ENCODE measurements at places on chromosomes 11 and 22.

GRCh38 chr11:19751055-19751454, 38.4 kb downstream of the NAV2 start:
- DNase-seq, result no peak

DNA sequence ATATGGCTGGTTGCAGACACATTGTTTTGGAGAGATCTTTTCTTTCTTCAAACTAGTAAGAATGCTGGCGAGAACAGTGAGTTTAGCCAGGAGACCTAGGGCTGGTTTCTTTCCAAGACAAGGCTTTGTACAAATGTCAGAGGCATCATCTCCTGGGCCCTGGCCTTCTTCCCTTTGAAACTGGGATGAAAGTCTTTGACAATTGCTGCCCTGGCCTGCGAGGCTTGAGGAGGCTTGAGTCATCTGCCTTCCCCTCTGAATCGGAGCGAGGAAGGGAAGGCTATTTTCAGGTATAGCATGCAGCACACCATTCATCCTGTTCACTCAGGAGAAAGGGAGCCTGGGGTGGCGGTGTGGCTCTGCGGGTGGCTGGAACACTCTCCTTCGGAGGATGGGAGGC, 21.5 kb upstream of the PARVG start:
- no peak for DNase-seq

- DNase-seq, result no peak
These were observed 18.8 kb downstream of the PANX1 start for GRCh38 chr11:94147433-94147845.

GRCh38 chr11:73193251-73194033, 24.6 kb upstream of the P2RY2 start:
- no peak for DNase-seq

DNA sequence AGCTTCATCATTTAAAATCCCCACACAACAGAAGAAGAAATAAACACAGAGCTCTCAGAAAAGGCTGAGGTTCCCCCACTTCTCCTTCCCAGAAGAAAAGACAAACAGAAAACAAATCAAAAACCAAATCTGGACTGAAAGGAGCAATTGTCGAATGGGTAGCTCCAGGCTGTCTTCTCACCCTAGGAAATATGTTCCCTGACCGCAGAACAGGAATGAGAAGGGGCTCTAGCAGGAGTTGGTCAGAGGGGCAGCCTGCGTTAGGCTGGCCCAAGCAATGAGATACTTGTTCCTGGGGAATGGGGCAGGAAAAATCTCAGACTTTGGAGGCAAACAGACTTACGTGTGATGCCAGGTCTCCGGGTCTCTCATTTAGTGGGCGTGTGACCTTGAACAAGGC, 562.6 kb upstream of the CADM1 start:
- DNase-seq, result no peak

DNA sequence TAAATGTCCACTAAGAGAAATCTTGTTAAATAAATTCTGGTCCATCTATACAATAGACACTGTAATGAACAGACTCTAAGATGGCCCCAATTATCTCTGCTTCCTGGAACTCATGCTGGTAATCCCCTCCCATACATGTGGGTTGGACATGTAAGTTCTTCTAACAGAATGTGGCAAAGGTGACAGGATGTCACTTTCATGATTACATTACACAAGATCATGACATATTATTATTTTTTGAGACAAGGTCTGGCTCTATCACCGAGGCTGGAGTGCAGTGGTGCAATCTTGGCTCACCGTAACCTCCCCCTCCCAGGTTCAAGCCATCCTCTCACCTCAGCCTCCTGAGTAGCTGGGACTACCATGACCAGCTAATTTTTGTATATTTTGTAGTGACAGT, 14.6 kb upstream of the NDUFC2 start:
- no peak for DNase-seq

GRCh38 chr11:86117001-86117711, 48.3 kb upstream of the PICALM start:
- no peak for DNase-seq

GRCh38 chr11:112881461-112881860, 79.8 kb upstream of the NCAM1 start:
- no peak for DNase-seq

DNA sequence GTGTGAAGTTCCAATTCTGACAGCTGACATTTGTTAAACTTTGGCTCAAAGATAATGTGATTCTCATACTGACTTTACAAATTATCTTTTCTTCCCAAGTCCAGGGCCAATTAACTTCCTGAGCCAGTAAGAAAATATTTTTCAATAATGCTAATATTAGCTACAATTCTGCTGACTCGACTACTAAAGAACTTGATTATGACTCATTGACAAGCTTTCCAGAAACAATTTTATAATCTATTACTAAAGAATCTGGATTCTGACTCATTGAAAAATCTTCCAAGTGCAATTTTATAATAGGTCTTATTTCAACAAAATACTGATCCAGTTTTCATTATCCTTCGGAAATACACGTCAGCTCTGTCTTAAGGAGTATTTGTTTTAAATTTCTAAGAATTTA, 12.9 kb upstream of the XKR3 start:
- DNase-seq, result no peak

DNA sequence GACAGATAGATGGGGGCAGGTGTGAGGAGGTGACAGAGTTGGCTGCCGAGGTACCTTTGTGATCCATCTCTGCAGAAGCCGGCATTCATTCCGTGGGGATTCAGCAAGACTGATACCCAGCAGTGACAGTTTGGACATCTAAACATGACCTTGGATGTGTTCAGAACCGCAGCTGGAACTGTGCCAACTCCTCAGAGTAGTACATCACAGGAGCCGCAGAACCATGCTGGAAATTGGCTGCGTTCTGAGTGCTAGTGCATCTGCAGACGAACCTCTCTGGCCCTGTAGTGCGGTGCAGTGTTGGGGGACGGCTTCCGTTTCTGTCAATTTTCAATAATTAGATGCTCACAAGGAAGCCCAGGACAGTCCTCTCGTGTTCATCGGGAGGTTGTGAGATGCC, 772.1 kb downstream of the NTM start:
- no peak for DNase-seq

DNA sequence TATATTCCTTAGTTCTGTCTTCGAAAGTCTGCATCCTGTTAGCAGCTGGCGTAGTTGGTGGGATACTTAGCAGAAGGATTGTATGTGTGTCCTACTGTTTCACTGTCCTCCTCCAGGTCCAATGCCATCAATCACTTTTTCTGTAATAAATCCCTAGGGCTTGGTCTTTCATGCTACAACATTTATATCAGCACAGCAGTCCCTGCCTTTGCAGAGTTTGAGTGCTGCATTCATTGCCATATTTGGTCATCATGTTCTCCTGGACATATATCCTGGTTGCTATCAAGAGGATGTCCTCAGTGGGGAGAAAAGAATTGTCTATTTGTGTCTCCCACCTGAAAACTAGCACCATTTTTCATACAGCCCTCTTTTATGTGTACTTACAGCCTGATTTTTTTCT, 67.0 kb downstream of the OR5AK2 start:
- no peak for DNase-seq

GRCh38 chr11:40938002-40938401, 521.5 kb downstream of the LRRC4C start:
- DNase-seq, result no peak

GRCh38 chr11:68266121-68266891, 5.5 kb downstream of the C11orf24 start:
- DNase-seq, result no peak

GRCh38 chr11:65695459-65696241, 16.4 kb upstream of the KAT5 start:
- DNase-seq, result no peak

DNA sequence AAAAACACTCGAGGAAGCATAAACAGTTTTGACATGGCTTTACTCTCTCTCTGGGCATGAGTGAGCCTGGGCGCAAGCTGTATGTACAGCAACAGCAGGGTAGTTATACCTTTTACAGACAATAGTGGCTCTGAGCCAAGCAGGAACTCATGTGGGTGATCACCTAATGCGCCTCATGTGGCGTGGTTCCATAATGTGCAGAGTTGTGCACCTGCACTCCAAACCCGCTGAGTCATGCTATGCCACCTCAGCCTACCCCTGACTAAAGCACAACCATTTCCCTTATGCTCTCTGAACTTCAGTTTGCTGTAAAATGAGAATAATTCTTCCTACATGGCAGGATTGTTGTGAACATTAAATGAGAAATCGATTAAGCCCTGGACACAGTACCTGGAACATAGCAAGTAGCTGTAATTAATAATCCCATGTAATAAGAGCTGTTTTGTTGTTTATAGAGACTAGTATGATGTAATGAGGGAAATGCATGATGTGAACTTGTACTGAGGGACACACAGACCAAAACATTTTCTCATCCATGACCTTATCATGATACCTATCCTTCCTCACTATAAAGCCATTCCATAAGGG, 71.6 kb downstream of the CCDC34 start:
- no peak for DNase-seq

DNA sequence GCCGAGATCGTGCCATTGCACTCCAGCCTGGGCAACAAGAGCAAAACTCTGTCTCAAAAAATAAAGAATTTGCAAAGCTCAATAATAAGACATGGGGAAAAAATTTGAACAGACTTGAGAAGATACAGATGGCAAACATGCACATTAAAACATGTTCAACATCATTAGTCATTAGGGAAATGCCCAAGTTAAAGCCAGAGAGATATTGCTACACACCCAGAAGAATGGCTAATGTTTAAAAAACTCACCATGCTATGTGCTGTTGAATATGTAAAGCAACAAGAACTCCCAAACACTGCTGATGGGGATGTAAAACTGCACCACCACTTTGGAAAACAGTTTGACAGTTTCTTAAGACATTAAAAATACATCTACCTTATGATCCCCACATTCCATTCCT, 12.6 kb downstream of the LRRC75B start:
- no peak for DNase-seq

DNA sequence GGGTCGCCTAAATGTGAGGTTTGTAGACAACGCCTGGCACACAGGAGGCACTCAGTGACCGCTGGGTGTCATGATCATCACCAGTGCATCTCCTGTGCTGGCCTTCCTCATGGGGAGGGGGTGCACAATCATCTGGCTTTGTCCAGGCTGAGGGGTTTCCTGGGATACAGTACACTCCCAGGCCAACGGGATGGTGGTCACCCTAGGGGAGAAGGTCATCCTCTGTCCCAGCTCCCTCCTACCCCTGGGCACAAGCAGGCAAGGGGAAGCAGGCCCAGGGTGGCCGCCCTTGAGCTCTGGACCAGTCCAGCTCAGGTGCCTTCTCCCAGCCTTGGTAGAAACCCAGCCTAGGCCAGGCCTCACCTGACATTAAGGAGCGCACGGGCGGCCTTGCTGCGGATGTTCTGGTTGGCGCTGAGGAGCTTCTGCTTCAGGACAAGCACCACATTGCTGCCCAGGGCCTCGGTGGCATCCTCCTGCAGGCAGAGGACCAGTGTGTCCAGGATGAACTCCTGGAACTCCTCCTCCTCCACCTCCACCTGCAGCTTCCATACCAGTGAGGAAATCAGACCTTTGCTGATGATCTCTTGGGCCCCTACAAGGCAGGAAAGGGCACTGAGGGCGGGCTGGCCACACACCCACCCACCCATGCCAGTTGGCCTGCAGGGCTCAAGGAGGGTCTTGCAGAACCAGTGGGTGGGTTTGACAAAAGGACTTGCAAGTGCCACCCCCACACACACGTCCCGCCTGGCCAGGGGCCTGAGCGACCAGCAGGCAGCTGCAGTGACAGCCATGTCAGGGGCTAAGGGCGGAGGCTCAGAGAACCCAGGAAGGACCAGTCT, 6.6 kb upstream of the GNAZ start:
- no peak for DNase-seq

- DNase-seq, result no peak
These were observed 30.1 kb upstream of the KCNJ11 start for GRCh38 chr11:17418444-17419081.

DNA sequence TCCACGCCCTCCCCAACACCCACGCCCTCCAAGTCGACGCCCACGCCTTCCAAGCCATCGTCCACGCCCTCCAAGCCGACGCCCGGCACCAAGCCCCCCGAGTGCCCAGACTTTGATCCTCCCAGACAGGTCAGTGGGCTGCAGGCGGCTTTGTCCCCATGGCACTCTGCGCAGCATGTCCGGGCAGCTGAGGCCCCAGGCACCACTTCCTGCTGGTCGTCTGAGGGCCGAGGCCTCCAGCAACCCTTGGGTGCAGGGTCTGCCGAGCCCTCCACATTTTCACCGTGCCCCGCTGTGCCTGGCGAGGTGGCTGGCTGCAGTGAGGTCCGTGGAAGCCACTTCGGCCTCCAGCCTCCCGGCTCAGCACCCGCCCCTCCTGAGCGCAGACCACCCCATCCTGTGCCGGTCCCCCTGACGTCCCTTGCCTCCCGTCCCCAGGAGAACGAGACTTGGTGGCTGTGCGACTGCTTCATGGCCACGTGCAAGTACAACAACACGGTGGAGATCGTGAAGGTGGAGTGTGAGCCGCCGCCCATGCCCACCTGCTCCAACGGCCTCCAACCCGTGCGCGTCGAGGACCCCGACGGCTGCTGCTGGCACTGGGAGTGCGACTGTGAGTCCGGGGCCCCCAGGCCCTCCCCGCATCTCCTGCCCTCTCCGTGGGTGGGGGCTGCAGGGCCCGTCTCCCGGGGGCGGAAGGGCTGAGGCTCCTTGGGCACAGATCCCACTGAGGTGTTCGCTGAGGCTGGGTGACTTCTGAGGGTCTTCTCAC, 26.8 kb downstream of the MUC2 start:
- no peak for DNase-seq

GRCh38 chr22:44892243-44892642, 117.6 kb downstream of the PHF21B start:
- no peak for DNase-seq

DNA sequence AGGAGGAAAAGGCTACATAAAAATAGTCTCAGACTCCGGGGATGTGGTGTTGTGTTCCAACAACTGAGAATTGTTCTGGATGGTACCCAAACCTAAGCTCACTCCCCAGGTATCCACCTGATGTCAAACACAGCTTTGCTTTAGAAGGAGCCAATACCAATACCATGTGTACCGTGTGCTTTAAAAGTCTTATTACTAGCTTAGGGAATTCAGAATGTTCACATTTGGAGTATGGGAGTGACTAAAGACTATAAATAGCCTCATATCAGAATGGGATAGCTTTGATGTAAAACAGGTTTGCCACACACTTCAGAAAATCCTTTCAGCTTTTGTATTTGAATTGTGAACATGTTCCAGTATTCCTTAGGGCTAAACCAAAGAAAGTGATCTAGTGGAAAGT, 248.7 kb upstream of the ARHGAP42 start:
- DNase-seq, result no peak

- no peak for DNase-seq
These were observed 50.3 kb downstream of the MPPED2 start for GRCh38 chr11:30535818-30536217.

GRCh38 chr22:35852076-35852475, 134.4 kb downstream of the APOL5 start:
- DNase-seq, result no peak

DNA sequence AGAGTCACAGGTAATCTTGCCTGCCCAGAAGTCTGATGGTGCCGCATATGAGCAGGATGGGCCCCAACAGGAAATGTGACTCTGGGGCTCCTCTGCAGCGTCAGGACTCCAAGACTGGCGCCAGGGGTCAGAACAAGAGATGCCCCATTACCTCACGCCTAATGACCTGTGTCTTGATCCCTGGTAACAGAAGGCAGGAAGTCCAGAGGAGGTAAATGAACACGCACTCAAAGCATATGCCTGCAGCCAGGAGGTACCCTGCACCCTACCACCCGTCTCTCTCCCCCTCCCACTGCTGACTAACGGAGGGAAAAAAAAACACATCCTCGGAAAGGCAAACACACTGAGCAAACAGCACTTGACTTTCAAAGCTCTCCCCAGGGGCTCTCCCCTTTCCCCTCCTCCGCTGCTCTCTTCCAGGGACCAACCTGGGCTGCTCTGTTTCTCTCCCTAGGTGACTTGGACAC, 37.3 kb downstream of the ABCC8 start:
- no peak for DNase-seq

Data from effector memory CD4-positive, alpha-beta T cell (primary cell).